ENCODE measurements at places on chromosomes 11 and 22.

DNA sequence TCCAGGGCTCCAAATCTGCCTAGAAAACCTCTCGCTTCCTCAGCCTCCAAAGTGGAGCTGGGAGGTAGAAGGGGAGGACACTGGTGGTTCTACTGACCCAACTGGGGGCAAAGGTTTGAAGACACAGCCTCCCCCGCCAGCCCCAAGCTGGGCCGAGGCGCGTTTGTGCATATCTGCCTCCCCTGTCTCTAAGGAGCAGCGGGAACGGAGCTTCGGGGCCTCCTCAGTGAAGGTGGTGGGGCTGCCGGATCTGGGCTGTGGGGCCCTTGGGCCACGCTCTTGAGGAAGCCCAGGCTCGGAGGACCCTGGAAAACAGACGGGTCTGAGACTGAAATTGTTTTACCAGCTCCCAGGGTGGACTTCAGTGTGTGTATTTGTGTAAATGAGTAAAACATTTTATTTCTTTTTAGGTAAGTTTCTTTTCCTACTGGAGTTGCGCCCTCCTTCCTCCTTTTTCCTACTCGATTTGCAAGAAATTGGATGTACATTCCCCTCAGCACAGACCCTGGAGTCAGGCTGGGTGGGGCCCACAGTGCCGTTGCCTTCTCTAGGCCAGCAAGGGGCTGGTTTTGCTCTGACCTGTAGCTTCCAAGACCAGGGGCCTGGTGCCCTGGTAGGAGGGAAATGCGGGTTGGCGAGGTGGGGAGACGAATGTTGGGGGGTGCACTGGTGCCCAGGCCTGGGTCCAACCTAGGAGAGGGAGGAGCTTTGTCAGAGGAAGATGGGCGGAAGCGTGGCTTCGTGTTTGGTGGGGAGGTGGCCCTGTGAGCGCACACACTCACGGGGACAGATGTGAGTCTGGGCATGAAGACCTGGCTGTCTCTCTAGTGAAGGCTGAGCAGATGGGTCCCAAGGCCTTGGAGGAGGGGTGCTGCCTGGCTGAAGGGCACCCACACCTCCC is 50.6 kb downstream of the ST14 start:
- no peak for DNase-seq

DNA sequence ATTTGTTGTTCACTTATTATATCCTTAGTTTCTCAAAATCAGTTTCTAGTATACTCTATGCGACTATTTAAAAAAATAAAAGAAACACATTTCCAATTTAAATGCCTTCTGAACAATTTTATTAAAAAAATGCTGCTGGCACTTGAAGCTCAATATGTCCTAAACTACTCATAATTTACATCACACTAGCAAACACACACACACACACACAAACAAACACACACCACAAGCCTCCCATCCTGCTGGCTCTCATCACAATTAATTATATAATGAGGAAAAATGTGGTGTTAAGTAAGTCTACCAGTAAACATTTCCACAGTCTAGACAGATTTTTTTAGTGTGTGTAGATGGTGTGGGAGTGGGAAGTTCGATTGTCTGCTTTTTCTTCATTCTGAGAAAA is 350.3 kb downstream of the AASDHPPT start:
- no peak for DNase-seq

GRCh38 chr22:30531651-30532608 is 14.6 kb downstream of the SEC14L6 start:
- DNase-seq: no peak

GRCh38 chr11:7528514-7529049 is 14.8 kb downstream of the PPFIBP2 start:
- no peak for DNase-seq

GRCh38 chr11:128749974-128750373 is 56.1 kb downstream of the FLI1 start:
- DNase-seq: no peak

DNA sequence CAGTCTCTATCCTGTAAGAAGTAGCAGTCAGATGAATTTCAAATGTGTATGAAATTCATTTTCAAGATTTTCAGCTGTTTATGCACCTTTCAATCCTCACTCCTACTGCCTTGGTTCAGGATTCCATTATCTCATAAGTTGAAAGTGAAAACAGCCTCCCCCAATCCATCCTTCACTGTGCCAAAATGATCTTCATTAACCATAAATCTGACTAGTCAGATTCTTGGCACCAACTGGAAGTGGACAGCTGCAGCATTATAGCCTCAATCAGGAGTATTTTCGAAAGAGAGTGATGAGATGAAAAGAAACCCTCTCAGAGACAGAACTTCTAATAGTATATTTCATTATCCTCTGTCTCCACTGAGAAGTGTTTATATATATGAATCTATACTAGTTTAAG is 365.3 kb upstream of the PDGFD start:
- DNase-seq: no peak

GRCh38 chr11:103079833-103080232 is 12.1 kb downstream of the DCUN1D5 start:
- no peak for DNase-seq

- DNase-seq: no peak
Measured at GRCh38 chr11:119807841-119808240, 78.8 kb upstream of the NECTIN1 start.

DNA sequence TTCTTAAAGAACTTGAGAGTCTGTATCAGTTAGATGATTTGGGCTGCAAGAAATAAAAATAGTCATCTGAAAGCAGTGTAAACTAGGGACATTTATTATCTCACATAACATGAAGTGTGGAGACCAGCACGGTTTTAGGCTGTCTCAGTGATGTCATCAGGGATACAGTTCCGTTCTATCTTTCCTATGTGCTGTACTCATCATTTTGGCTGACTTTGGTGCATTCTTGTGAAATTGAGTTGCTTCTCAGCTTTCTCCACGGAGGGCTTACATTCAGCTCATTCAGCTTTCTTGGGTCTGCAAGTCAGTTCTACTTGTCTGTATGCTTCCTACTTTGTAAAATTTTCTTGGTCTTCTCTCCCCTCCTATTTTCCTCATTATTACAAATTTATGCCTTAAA is 51.8 kb upstream of the LIN7C start:
- no peak for DNase-seq

- no peak for DNase-seq
Measured at GRCh38 chr11:44464741-44465140, 100.7 kb upstream of the CD82 start.

GRCh38 chr11:115636753-115637527 is 132.7 kb upstream of the CADM1 start:
- no peak for DNase-seq

GRCh38 chr11:74311352-74311926 is at the start of gene P4HA3:
Gene P4HA3 (minus strand): TSS chr11:74311640. CDS start chr11:74311611, 29 bp downstream.
- DNase-seq: peak; percentile 39

- DNase-seq: peak; percentile 5
Measured at GRCh38 chr22:43777286-43777685, 34.8 kb downstream of the EFCAB6 start.

DNA sequence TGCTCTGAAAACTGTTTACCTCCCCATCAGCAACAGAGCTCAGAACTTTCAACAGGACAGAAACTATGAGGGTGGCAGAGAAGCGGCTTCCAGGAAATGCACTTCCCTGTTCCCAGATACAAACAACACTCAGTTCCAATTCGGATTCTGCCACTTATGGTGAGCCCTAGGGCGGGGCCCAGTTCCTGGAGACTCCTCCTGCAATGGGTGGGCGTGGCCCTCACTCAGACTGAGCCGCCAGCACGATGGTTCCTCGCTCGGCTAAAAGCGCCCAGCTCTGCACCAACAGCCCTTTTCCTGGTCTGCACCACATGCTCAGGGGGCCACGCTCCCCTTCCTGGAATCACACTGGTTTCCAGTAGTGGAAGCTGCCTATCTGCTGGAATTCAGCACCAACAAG is 314.1 kb downstream of the CTTN start:
- DNase-seq: no peak

DNA sequence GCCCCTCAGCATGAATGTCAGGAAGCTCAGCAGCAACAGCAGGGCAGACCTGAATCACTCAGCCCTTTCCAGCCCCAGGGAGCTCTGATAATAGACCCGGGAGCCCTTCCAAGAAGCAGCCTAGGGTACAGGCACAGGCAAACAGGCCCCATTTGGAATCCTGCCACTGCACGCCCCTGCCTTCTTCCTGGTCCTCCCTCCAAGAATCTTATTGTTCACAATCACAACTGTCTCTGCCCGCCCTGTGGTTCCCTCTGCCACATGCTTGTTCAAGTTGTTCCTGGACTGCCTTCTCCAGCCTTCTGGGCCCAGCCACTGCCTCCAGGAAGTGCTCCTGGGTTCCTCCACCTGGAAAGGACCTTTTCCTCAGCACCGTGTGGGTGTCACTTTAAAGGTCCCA is 54.6 kb downstream of the LRRC32 start:
- DNase-seq: no peak

GRCh38 chr11:106479646-106480045 is 402.2 kb downstream of the AASDHPPT start:
- DNase-seq: no peak

DNA sequence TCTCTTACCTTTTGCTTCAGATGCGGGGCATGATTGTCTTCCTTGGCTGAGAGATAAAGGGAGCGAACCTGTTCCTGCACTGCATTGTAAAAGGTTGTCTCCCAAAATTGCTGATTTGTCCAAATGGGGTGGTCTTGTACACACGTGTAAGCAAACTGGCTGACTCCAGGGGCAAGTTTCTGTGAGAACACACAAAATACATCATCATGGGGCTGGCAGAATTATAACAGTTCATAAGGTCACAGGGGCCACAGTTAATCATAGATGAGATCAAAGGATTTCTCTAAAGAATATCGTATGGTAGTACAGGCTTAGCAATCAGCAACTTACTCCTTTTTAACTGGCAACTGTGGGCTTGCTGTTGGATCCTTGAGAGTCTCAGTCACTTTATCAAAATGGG is 194.3 kb downstream of the SWAP70 start:
- DNase-seq: no peak

- no peak for DNase-seq
Measured at GRCh38 chr22:42347281-42347824, 76.9 kb upstream of the TCF20 start.

- no peak for DNase-seq
Measured at GRCh38 chr11:86782742-86783141, 17.6 kb upstream of the PRSS23 start.

GRCh38 chr11:74102321-74102720 is 68.5 kb downstream of the C2CD3 start:
- DNase-seq: no peak

DNA sequence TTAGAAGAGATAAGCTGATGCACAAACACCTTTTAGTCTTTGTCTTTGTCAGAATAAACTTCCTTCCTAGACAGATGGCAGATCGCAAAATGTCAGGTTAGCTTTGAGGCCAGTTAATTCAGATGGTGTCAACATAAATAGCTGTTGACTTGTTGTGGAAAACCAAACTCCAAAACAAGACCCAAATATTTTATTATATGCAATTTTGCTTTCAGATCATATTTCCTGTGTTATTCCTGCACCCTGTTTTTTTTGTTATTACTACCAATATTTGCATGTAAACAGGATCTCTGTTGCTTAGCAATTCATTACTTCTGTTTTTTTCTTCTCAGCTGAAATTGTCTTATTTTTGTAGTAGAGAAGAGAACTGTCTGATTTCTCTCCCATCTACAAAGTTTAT is 316.0 kb downstream of the ETS1 start:
- no peak for DNase-seq

DNA sequence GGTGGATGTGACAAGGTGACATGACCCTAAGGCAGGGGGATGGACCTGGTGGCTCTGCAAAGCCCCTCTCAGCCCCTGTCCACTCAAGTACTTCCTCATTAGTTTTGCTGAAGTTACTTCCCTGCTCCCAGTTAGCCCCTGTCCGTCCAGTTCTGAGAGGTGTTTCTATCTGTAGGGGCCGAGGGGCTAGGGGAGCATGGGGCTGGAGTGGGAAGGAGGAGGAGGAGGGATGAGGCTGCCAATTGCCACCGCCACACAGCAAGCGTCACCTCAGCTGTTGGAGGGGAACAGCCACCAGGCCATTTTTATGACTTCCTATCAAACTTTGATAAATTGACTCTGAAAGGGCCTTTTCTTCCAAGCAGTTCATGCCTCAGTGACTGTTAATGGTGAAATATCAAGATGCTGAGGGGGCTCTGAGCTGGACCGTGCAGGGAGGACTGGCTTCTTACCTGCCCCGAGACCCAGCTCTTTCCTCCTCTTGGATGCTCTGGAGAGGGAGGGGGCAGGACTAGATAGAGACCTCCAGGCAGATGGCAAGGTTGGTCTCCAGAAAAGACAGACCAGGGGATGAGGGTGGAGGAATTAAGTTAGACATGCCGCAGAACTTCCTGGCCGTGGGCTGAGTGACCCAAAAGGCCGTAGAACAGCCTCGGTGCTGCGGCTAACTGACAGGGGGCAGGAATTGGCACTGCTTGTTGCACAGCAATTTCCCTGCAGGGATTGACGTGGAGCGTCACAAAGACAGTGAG is 137.0 kb downstream of the ST3GAL4 start:
- no peak for DNase-seq

GRCh38 chr11:46055371-46055770 is 65.9 kb downstream of the PHF21A start:
- DNase-seq: peak; percentile 44

All from T1000 (cell line).